ENCODE measurements at places on chromosomes 5 and 9. TPM values are rescaled to one million over a fixed set of nuclear protein-coding genes. Genes with fewer than 3 reads are reported as not detected.
A peak's percentile ranks its signal among the peaks of the same experiment; 100 is the strongest.

The PCDHGA8 gene
- total RNA-seq = 0.31 TPM

The FOXD4L3 gene
- not detected for total RNA-seq

The UNC13B gene
- total RNA-seq = 6.7 TPM

The TLR4 gene
- total RNA-seq = 11.6 TPM

The FCN1 gene
- total RNA-seq = not detected

The SYK gene
- total RNA-seq = not detected

The TAF11L2 gene
- not detected for total RNA-seq

The RELL2 gene
- total RNA-seq = 6.9 TPM

DNA sequence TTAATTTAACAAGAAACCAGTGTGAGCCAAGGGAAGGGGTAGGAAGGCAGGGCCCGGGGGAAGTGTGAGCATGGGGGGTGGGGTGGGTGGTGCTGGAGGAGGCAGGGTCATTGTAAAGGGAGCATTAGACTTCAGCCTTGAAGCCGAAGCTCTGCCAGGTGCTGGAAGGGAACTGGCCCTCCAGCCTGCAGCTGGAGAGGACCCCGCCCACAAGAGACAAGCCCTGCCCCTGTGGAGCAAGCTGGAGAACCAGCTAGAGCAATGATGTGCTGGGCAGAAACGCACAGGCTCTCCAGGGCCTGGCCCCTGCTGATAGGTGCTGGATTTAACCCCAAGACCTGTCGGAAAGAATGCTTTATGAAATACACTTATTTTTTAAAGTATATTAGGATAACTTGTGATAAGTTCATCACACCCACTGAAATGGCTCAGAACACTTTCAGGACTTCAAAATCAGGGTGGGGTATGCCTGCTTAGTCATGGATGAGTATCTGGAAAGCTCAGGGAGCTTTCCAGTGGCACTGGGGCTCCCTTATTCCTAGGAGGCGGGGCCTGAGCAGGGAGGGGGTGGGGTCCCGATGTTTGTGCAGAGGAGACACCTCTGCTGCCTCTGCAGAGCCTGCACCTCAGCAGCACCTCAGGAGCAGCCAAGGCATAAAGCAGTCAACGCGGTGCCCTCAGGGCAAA is 27.1 kb downstream of the UBE2QL1 start:
- no peak for DNase-seq

DNA sequence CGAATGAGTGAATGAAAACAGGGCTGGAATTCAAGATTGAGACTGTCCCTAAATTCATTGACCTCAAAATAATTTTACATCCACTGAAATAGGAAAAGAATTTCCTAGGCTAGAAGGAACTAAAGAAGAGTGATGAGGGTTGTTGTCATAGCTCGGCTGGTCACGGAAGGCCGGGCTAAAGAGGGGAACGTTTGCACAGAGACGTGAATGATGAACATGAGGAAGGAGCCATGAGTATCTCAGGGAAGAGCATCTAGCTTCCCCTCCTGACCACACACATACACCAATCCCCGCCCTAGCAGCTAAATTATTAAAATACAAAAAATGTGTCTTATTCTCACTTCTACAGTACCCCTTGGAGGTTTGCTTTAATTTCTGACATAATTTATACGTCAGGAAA is 124.4 kb upstream of the ABCA1 start:
- DNase-seq = no peak

GRCh38 chr5:89399548-89399947 is 516.6 kb upstream of the MEF2C start:
- DNase-seq = no peak

- no peak for DNase-seq
These were observed 57.7 kb upstream of the MEF2C start for GRCh38 chr5:88940713-88941112.

GRCh38 chr5:4019841-4020240 is 424.2 kb downstream of the IRX1 start:
- no peak for DNase-seq

DNA sequence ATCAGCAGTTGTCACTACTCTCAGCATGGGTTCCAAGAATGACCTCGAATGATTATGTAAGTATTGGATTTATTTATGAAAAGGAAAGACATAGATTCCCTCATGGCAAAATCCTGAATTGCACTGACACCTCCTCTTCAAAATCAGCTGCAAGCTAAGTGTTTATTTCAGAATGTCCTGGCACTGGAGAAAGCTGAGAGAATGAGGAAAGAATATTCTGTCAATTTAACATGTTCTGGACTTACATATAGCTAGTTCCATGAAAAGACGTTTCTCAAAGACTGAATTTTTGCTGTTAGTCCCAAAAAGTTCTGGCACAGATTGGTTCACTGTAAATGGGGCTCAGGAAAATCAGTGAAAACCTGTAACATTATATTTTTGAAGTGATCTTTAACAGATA is 120.3 kb downstream of the NREP start:
- DNase-seq = no peak

DNA sequence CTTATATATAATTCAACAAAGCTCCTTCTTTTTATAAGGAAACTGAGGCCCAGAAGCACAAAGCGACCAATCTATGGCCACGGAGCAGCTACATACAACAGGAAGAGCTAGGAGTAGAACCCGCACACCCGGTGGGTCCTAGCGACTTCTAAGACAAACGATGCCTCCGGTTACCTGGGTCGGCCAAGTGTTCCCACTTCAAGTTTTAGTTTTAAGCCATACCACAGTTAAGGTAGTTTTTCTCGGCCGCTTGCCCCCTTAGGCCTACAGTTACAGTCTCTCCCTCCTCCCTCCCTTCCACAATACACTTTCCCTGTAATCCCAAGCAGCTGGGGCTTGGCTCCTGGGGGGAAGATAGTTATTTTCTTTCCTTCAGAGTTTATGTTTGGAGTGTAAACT is 533 bp downstream of the SREK1IP1 start:
- no peak for DNase-seq

GRCh38 chr5:60084226-60084625 is 190.7 kb upstream of the PDE4D start:
- DNase-seq = no peak

GRCh38 chr9:112212926-112213325 is 37.8 kb upstream of the SUSD1 start:
- DNase-seq = no peak

DNA sequence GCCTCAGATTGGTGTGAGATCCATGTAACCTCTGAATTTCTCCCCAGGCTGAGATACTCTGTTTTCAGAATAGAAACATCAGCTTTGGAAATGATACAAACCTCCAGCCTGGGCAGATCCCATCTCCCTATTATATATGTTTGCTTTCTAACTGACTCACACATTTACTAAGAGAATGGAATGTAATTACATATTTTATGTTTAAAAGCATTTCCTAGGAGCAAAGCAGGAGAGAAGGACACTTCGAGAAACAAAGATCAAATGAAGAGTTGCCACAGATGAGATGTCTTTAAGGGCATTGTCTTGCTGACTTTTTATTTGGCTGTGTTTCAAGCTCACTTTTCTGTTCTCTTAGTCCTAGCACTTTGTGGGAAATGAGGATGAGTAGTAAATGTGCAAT is 96.3 kb downstream of the CDH18 start:
- DNase-seq = peak; percentile 42

DNA sequence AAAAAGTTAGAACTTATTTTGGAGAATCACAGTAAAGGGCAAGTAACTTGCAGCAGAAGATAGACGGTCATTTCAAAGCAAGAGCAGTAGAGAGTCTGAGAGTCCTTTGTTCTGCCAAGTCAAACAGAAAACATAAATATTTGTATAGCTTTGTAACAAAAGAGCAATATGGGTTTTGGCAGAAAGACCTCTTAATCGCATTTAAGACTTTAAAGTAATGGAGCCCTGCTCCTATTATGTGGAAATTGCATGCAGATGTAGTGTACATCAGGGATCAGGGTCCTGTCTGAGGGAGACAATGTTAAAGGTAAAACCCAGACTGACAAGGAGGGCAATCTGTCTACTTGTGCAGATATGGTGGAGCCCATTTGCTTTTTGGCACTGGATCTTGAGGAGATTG is 87.2 kb downstream of the PGM5 start:
- DNase-seq = no peak
